ENCODE measurements at places on chromosomes 5 and 9. TPM values are rescaled to one million over a fixed set of nuclear protein-coding genes. Genes with fewer than 3 reads are reported as not detected.

DNA sequence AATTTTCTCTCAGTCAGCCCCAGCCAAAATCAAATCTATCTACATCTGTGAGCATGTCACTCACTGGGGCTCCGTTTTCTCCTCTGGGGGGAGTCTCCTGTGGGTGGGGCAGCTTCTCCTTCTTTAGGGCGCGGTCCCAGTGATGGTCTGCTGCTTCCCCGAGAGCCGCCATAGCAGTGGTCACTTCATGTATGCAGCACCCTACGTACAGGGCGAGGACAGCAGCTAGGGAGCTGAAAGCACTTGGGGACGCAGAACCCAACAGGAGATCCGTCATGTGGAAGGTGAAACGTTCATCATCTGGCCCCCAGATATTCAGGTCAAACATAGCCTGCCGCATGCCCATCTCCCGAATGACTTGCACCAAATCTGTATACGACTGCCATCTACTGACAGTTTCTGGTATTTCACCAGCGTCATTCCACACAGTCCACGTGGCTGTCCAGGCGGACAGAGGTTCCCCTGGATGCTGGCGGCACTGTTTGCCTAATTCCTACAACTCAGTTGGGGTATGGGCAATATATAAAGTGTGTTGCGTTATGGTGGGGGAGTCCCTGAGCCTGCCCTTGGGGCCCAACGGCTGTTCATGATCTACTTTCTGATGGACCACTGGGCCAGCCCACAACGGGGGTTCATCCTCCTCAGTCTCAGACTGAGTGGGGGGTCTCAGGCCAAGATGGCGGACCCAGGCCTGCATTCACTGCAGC, 795.0 kb downstream of the EFNA5 start:
- H3K4me1 ChIP-seq: no peaks in the 10 kb centered on the region
- H3K27me3 ChIP-seq: peaks cover 1% of the 10 kb centered on the region
- no peak for DNase-seq

GRCh38 chr5:2180456-2180855, 297.7 kb upstream of the IRX4 start:
- no peak overlapping the region for H3K4me3 ChIP-seq
- H3K27ac ChIP-seq: no peak overlapping the region
- no peak for DNase-seq
- peaks cover 15% of the 10 kb centered on the region for H3K27me3 ChIP-seq
- H3K4me1 ChIP-seq: no peaks in the 10 kb centered on the region

Gene QSOX2
- total RNA-seq: 15.9 TPM

DNA sequence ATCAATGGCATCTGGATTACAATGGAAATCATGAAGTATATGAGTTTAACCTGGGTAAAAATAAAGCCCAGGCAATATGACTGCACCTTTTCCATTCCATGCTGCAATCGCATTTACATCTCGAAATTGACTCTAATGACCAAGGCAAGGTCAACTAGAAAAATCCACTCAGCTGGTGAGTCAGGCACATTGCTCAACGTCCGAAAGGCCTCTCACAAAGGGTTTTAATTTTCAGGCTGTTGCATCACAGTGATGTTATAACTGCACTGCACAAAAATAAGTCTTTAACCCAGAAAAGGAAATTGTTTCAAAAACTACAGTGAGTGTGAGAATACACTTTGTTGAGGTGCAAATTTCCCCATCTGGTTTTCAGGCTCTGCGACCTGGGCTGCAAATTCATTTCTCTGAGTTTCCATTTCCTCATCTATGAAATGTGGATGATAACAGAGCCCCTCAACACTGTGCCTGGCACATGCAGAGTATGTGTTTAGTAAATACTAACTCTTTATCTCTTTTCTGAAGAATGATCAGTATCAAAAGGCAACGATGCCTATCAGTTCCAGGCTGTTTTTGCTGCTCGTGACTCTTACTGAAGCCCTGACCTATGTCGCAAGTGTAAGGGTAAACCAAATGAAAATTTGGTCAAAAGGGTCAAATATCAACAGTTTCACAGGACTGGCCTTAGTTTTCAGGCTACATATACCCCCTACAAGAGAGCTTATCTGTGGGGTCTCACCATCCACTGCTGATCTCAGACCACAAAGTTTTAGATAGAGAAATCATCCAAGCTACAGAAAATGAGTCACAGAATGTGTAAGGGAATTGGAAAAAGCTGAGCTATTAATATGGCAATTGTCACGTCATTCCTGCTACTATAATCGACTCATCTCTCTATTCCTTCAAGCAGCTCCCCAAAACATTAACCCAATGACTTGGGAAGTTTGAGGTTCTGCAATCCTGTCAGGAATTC, 4.1 kb downstream of the NFIL3 start:
- no peak for DNase-seq
- H3K27ac ChIP-seq: no peak overlapping the region
- H3K27me3 ChIP-seq: peaks cover 34% of the 10 kb centered on the region
- peaks cover 27% of the 10 kb centered on the region for H3K4me1 ChIP-seq
- no peaks in the 10 kb centered on the region for H3K36me3 ChIP-seq

DNA sequence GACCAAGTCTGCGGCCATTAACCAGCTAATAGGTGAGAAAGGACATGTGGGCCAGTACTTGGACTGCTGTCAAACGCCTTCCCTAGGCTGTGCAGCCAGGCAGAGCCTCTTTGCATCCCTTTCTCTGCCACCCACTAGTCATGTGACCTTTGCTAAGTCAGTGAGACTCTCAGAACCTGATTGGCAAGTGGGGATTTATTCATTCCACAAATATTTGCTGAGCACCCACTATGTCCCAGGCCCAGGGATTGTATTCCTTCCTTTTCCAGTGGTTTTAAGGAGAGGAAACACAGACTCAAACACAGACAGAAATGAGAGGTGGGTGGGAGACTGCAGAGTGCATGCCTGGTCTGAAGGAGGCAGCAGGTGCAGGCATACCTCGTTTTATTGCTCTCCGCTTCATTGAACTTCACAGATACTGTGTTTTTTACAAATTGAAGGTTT, 71.6 kb upstream of the GALNT10 start:
- H3K27ac ChIP-seq: no peak overlapping the region
- H3K4me3 ChIP-seq: no peak overlapping the region
- no peaks in the 10 kb centered on the region for H3K4me1 ChIP-seq
- H3K27me3 ChIP-seq: peaks cover 37% of the 10 kb centered on the region
- H3K36me3 ChIP-seq: peaks cover 13% of the 10 kb centered on the region
- DNase-seq: no peak

All from naive thymus-derived CD8-positive, alpha-beta T cell (primary cell).